ENCODE measurements at places on chromosomes 6 and 20. TPM values are rescaled to one million over a fixed set of nuclear protein-coding genes. Genes with fewer than 3 reads are reported as not detected.

Gene MDFI
- not detected for polyA plus RNA-seq

Gene REM1
- polyA plus RNA-seq: not detected

Gene CLDN20
- not detected for polyA plus RNA-seq

Gene SHLD1
- 9.9 TPM for polyA plus RNA-seq

Gene SLC35D3
- polyA plus RNA-seq: not detected

Gene BPIFB2
- not detected for polyA plus RNA-seq

Gene TRIM15
- not detected for polyA plus RNA-seq

Gene BANF2
- not detected for polyA plus RNA-seq

Gene TPBG
- 0.39 TPM for polyA plus RNA-seq
